Forelimb muscle (tissue), 1 donor: ENCODE measurements at places on chromosomes 2 and 18.

- DNase-seq, result no peak
These were observed 194.2 kb downstream of the TXNL1 start for GRCh38 chr18:56444201-56444600.

GRCh38 chr2:11907190-11907589 lies 160.8 kb downstream of the LPIN1 start:
- DNase-seq, result no peak

DNA sequence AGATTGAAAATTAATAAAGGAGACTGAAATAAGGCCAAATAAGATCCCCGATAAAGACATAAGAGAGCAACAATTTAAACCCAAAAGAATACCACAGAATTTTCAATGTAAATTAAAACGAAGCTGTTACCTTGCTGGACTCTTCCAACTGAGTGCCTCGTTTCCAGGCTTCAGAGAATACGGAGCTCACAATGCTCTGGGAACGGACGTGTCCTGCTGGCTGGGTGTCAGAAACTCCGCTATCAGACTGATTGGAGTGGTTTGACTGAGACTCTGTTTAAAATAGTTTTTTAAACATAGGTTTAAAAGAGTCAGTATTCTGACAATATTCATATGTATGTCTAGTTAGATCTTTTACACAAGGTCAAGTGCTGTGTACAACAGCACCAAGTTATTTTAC lies 90.4 kb downstream of the RAPH1 start:
- no peak for DNase-seq

DNA sequence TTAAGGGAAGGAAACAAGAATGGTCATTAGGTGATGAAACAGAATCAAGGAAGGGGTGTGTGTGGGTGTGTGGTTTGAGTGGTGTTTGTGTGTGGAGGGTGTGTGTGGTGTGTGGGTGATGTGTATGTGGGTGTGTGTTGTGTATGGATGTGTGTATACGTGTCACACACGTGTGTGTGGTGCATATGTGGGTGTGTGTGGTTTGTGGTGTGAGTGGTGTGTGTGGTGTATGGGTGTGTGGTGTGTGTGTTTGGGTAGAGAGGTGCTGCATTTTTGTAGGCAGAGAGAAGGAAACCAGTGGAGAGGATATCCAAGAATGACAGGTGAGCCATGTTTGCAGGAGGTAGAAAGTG lies 1.1 kb upstream of the CEP192 start:
- DNase-seq, result no peak

DNA sequence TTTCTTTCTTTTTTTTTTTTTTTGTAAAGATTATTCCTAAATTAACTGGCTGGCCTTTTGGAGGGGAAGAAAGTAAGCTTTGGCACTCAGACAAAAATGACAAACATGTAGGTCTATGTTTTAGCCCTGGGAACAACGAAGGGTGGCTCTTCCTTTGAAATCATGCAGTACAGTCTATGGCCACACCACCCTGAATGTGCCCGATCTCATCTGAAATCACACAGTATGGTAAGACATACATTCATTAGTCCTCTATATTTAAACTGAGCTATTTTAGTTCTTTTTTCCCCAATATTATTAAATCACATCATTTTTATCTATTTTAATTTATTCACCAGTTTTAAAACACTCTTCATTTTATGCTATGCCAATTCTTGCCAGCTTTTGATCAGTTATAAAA lies 48.2 kb downstream of the PLA2R1 start:
- DNase-seq, result no peak
